Progenitor cell of endocrine pancreas (in vitro differentiated cells): ENCODE measurements at places on chromosomes 3 and 15.
A peak's percentile ranks its signal among the peaks of the same experiment; 100 is the strongest.

- no peak for DNase-seq
Observed at GRCh38 chr3:183579967-183580900, 24.7 kb upstream of the KLHL6 start.

DNA sequence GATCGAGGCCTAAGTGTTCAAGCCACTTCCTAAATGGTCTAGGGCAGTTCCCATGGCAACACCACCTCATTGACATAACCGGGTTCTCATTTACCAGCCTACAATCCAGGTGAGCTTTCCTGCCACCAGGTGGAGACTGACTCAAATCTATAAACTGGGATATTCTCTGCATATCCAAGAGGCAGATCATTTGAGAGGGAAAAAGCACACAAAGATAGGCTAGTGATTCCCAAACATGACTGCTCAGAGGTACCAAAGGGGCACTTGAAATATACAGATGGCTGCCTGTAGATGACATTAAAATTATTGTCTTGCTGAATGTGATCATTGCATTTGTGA, 141.3 kb upstream of the PROK2 start:
- peak; percentile 49 for DNase-seq

- DNase-seq: no peak
Observed at GRCh38 chr3:126497956-126498355, 19.6 kb downstream of the UROC1 start.

GRCh38 chr3:69735893-69736292, 3.4 kb upstream of the MITF start:
- DNase-seq: no peak

DNA sequence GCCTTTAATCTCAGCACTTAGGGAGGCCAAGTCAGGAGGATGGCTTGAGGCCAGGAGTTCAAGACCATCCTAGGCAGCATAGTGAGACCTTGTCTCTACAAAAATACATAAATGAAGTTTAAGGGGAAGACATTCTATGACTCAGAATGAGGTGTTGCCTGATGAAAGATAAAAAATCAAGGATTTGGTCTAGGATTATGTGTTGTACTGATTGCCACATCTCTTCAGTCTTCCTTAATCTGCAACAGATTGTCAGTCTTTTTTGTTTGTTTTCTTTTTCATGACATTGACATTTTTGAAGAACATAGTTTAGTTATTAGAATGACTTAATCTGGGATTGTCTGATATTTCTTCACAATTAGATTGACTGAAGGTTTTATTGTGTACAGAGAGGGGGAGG, 26.3 kb upstream of the DPPA4 start:
- DNase-seq: no peak

- DNase-seq: no peak
Observed at GRCh38 chr3:105327662-105328337, 38.9 kb upstream of the ALCAM start.

DNA sequence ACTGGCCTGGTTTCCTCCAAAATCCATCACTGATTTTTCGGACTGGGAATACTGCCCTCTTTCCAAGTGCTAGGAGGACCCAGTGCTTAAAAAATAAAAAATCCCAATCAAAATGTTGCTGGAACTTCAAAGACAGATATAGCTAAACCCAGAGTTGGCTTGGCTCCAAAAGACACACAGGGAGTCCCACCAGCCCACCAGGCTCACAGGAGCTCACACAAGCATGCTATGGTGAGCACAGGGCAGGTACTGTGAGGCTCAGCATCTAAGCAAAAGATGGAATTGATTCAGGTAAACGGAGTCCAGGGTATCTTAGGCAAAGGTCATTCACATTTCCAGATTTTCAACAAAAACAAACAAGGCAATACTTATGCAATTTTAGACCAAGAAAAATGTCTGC, 3.7 kb downstream of the TRANK1 start:
- no peak for DNase-seq

- no peak for DNase-seq
Observed at GRCh38 chr3:155428563-155428962, 135.1 kb upstream of the STRIT1 start.

GRCh38 chr3:174938102-174938501, 79.0 kb downstream of the NAALADL2 start:
- DNase-seq: no peak

GRCh38 chr3:123329636-123330340, 119.1 kb downstream of the ADCY5 start:
- DNase-seq: no peak

DNA sequence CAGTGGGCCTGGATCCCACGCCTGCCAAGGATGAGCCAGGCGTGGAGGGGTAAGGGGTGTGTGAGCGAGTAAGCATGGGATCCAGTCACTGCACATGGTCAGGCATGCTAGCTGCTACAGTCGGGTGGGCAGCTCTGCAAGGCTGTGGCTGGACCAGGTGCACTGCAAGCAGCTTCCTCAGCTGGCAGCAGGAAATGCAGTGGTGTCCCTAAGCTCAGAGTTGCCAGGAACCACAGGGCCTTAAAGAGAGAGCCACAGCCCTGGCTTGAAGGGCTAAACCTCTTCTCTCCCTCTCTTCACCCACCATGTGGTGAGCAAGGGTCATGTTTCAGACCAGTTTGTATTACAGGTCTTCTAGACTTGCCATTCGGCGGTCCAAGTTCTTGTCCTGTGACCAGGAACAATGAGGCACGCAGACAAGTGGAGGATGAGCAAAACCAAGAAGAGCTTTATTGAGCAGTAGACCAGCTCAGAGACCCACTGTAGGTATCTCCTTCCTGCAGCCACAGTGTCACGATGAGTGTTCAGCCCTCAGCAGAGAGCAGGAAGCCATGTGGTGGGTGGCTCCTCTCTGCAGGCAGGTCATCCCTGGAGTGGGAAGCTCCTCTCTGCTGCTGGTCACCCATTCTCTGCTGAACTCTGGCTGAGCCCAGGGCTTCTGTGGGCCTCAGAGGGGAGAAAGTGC, 511.9 kb downstream of the PYDC2 start:
- no peak for DNase-seq

DNA sequence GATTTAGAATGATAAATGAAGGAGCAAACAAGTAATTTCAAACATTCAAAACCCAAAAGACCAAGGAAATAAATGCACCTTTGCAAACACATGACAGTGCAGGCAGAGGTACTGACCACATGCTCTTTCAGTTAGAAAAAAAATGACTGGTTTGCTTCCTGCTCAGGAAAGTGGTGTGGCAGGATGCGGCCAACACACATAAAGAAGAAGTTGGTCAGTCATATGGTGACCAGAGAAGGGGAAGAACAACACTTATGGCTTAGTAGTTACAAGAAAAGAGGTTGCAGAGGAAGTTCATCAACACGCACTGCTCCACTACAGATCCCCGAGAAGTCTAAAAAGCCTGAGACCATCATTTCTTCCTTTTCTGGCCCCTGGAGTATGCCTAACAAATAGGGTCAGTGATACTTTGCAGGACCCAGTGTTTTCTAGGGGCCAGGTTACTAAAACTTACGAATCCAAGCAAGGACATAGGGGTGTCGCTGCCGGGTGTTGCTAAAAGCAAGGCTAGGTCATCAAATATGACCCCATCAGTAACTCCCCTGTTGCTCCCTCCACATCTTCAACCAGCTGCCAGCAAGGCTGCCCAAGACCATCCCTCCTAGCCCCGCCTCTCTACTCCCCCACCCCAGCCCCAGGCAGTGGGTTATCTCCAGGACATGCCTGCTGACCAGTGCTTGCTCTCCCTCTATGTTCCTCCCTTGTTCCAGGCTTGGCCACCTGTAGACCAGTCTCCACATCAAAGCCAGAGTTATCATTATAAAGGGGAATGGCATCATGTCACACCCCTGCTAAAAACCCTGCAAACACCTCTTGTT, 11.2 kb downstream of the ATP8B4 start:
- DNase-seq: no peak

GRCh38 chr15:53670701-53671100, 88.8 kb downstream of the WDR72 start:
- DNase-seq: no peak

DNA sequence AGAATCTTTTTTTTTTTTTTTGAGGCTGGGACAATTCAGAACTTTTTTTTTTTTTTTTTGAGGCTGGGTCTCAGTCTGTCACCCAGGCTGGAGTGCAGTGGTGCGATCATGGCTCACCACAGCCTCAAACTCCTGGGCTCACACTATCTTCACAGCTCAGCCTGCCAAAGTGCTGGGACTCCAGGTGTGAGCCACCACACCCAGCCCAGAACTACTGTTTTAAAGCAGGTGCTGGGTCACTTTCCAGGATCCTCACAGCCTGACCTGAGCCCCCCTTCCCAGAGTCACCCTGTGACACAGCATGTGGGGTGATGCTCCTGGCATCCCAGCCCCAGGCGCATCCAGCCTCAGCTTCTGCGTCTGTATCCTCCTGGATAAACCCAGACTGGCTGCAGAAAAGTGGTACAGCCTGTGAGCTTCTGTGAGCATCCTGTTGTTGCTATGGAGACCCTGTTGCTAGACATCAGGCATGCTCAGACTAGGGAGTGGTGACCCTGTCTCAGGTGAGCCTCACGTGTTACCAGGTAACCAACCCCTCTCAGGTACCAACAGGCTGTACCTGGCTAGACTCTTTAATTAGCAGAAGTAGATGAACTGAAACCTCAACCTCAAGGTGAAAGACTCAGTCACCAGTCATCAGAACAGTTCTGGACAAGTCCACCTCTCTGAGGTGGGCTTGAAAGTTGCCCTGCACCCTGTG, 15.0 kb downstream of the KLF13 start:
- no peak for DNase-seq

DNA sequence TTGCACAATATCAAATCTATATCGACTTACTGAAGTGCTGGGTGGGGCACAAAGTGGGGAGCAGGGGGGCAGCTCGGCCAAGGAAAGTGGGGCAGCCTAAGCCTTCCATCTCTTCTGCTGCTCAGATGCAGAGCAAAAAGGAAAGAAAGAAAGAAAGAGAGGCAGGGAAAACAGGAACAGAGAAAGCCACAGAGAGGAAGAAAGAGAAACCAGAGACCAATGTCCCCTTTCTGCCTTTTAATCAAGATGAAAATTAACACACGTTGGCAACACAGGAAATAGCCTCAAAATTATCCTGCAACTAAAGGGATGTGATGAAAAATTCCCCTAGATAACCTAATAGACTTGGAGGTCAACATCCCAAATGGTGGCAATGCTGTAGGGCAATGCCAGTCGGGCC, 72.2 kb upstream of the RAD18 start:
- no peak for DNase-seq

DNA sequence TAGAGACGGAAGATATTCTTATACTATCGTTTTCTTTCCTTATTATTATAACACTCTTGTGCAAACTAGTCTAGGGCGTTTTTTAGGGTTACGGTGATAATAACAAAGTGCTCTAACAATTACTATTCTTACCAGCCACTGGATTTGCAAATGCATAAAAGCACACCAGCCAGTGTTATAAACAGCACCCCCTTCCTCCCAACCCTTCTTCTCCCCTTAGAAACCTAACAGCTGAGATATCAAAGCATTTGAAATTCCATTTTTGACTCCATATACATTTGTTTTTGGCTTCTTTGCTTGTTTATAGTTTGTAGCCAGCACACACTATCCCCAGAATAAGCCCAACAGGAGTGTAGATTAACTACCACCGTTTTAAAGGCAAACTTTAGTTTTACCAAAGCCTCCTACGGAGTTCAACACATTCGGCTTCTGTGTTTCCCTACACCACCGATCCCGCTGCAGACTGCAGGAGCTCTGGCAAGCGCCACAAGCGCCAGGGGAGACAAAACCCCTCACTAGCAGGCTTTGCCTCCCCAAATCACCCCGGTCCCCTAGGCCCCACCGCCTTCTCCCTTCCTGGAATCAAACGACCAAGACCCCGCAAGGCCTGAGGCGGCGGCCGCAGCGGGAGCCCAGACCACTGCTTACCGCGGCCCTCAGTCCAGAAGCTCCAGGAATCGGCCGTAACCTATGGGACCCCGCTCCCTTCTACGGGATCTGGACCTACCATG, 461 bp downstream of the COPB2 start:
- DNase-seq: no peak

DNA sequence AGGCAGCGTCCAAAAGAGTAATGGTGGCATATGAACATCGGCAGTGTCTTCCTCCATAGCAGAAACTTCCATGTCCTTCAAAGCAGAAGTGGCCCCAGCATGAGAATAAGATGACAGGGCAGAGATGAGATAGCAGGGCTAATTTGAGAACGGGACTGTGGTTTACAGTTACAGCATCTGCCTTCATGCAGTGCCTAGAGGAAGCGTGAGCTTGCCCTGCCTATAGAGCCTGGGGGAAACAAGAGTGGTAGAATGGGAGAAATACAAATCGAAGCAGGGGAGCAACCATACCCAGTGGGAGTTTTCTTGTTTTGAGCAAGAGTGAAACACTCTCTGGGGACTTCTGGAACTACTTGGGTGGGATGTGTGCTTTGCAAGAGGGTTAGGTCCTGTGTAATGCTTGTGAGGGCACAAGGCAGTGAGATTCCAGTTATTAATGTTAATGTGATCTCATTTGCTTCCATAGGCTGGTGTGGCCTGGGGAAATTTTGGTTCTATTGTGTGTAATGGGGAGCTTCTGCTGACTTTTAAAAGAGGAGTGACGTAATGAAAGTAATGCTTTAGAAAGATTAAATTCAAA, 616.9 kb downstream of the ZIC1 start:
- no peak for DNase-seq

DNA sequence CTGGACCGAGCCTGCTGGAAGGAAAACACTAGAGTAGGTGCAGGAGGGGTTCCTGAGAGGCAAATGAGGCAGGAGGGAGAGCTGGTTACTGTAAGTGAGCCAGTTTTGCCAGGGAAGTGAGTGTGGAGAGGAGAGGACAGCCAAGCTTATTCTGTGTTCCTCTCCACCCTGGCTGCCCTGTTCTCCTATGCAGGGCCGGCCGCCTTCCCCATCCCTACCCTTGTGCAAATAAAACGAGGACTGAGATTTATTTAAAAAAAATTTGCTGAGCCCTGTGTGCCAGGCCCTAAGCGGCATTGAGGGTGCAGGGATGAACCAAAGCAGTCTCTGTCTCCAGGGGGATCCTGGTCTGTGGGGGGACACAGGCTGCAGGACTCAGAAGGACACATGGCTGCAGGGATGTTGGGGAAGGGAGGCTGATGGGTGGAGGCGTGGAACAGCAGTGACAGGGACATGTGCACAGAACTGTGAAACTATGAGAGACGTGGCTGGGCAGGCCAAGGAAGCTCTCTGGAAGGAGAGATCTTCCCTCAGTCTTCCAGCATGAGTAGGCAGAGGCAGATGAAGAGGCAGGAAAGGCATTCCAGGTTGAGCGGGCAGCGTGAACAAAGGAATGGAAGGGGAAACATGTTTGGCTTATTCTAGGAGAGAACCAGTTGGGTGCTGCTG, 12.1 kb downstream of the CORO2B start:
- DNase-seq: no peak

DNA sequence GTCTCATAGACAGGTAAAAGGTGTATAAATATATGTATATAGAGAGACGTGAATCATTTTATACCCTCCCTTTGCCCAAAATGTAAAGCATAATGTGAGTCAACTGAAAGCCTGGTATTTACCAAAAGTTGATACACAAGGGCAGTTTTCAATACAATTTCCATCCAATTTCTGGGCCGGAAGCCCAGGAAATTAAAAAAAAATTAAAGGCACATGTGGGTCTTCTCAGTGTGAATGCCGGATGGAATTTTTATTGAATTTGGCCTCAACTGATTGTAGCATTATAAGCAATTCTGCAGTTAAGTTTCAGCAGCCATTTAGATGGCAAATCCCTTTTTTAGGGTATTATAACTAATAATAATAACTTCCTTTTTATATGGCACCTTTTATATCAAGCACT, 3.3 kb upstream of the CNTN3 start:
- DNase-seq: no peak
